Stimulated activated CD4-positive, alpha-beta T cell treated with anti-CD3 and anti-CD28 coated beads, Interleukin-1b, Interleukin-23, amount 100 ng/mL, for 1 hour (primary cell): ENCODE measurements at places on chromosomes 4 and X.

DNA sequence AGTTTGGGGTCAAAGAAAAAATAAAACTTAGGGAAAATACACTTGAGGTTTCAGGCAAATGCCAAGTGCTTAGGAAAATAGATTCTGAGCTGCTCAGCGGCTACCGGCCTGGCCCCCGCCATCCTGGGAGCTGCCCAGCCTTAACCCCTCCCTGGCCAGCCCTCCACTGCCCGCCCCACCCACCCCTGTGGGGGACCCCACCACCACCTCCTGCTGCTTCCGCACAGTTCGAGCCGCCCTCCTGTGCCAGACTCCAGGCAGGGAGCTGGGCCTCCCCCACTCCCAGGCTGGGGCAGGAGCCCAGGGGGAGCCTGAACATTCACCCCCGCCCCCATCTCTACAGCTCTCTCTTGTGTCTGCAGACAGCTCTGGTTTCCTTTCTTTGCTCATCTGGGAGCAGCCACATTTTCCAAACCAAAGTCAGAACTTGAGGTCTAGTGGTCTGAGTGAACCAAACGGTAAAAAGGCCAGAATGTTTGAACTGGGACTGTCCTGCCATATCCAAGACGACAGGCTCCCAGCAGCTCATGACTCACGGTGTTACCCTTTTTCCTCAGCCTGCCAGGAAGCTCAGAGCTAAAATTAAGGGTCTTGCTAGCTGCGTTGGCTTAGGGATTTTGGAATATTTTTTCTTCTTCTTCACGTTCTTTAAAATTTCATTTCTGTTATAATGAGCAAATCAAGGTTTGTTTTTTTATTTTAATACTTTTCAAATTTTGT is 4.7 kb upstream of the FGFR3 start:
- DNase-seq: no peak

DNA sequence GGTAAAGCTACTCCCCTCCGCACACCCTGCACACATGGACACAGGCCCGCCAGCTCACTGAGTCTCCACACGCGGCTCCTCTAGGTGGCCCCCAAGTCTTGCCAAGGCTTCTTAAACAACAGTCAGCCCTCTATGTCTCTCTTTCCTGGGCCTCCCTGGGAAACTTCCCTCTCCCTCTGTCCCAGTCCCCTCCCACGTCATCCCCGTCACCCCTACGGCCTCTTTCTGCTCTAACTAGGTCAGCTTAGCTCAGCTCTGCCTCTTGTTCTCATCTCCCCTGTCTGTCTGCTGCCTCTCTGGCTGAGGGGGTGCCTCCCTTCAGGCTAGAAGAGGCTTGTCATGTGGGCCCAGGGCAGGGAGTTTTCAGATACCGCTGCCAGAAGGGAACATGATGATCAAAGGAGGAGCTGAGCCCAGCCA is 38.8 kb downstream of the SEPTIN6 start:
- no peak for DNase-seq

DNA sequence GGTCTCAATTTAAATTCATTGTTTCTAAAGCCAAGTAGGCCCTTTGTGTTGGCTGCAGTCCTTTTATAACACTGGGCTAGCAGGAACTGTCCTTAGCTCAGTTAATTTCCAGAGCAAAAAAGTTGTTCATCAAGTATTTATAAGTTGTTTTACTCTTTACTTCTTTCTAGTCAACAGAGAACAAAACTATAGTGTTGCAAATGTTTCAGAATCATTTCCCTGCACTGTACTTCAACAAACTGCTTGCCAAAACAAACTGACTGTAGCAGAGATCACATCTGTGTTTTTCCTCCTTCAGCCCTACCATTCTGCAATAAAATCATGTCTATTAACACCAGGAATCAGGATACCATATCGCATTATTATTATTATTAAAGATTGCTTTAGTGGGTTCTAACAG is 168.5 kb upstream of the SH3RF1 start:
- no peak for DNase-seq

- DNase-seq: no peak
Observed at GRCh38 chr4:100989401-100989800, 357.9 kb downstream of the PPP3CA start.

GRCh38 chr4:96677499-96677898 is 837.6 kb downstream of the PDHA2 start:
- no peak for DNase-seq

- no peak for DNase-seq
Observed at GRCh38 chr4:14863418-14864364, 138.6 kb upstream of the CPEB2 start.
